Transverse colon (tissue), 4 donors: ENCODE measurements at places on chromosomes 12 and 14. TPM values are rescaled to one million over a fixed set of nuclear protein-coding genes. Genes with fewer than 3 reads are reported as not detected.

The TCL1B gene
- not detected for total RNA-seq

DNA sequence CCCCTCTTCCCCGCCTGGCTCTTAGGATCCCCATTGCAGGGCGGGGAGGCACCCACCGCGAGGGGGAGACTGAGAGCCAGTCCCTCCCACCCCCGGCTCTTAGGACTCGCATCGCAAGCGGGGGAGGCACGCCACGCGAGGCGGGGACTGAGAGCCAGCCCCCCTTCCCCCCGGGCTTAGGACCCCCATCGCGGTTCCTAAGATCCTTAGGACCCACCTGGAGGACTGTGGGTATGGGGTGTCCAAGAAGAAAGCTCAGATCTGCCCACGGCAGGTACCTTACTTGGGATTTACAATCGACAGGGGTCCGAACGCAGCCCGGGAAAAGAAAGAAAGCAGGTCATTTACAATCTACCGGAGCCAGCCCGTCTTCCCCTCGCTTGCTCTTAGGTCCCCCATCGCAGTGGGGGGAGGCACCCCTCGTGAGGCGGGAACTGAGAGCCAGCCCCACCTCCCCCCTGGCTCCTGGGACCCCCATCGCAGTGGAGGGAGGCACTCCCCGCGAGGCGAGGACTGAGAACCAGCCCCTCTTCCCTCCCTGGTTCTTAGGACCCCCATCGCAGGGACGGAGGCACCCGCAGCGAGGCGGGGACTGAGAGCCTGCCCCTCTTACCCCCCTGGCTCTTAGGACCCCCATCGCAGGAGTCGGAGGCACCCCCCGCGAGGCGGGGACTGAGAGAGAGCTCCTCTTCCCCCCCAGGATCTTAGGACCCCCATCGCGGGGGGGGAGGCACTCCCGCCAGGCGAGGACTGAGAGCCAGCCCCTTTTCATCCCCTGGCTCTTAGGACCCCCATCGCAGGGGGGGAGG is 43.7 kb downstream of the DDX11 start:
- DNase-seq, result peak; percentile 53

DNA sequence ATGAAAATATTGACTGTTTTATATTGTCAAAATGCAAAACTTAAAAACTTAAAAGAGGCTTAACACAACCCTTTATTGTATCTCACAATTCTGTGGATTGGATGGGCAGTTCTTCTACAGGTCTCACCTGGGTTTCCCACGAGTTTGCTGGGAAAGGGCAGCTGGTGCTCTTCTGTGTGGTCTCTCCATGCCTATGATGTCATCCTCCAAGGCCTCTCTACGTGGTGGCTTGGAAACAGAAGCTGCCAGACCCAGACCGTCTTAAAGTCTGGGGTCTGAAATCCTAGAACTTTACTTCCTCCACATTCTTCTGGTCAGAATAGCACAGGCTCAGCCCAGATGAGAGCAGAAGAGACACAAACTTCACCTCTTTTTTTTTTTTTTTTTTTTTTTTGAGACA is 36.5 kb upstream of the KICS2 start:
- no peak for DNase-seq

- DNase-seq, result no peak
These were observed 60.9 kb upstream of the TMTC1 start for GRCh38 chr12:29844667-29845066.

The SLC6A12 gene
- total RNA-seq, result 2.1 TPM
